ENCODE measurements at places on chromosomes 2 and 18.
A peak's percentile ranks its signal among the peaks of the same experiment; 100 is the strongest.

DNA sequence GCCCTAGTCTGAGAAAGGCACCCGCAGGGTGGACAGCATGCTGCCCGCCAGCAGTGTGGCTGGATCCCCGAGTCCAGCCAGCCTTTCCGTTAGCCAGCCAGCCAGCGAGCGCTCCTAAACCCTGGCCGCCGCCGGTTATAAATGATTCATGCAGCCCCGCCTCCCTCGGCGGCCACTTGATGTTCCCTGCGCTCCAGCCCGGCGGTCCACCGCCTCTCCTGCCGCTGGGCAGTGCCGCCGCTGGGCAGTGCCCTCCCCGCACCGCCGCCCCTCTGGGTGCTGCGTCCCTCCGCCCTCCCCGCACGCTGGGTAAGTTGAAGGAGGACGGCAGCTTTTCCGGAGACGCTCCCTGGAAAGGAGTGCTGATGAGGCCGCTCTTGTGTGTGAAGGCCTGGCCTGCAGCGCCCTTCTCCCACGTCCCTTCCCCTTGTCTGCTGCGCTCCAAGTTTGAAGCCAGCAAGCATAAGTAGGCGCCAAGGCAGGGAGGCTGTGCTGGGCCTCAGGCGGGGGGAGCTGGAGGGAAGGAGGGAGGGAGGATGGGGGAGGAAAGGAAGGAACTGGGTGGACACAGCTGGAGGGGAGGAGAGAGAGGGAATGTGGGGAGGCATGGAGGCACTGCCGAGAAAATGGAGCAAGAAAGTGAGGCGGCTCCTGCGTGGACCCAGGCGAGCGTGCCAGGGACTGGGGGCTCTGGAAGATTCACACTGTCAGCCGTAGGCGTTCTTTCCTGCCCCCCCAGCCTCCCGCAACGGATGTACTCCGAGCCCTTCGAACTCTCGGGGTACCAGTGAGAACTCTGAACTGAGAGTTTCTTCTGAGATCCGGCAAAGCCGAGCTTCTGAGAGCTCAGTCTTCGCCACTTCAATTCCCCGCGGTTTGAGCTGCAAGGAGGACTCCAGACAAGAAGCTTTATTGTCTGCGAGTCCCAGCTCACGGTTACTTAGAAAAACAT, 131.9 kb downstream of the GLI2 start:
- H3K27ac ChIP-seq: no peak overlapping the region
- peaks cover 14% of the 10 kb centered on the region for H3K27me3 ChIP-seq
- no peak overlapping the region for H3K4me3 ChIP-seq

GRCh38 chr2:241932899-241933178, 63.3 kb downstream of the RTP5 start:
- no peaks in the 10 kb centered on the region for H3K4me1 ChIP-seq
- no peak overlapping the region for H3K27ac ChIP-seq

DNA sequence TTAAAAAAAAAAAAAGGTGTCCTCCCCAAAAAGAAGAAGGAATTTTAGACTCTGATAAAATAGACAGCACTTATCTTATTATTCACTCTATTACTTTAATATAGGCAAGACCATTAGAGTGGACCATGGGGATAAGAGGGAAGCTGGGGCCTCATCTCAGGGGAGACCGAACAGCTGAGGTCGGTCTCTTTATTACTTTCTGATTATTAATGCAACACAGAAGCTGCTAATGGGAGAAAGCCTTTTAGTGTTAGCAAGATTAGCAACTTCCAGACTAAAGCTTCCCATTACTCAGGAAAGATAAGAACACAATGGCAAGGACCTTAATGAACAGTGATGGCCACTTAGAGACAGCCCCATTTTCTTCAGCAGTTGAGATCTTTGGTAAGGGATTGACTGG, 135.5 kb downstream of the TMEFF2 start:
- peaks cover 3% of the 10 kb centered on the region for H3K27me3 ChIP-seq
- H3K4me3 ChIP-seq: no peak overlapping the region
- H3K36me3 ChIP-seq: no peaks in the 10 kb centered on the region
- no peak for DNase-seq
- H3K4me1 ChIP-seq: no peaks in the 10 kb centered on the region

DNA sequence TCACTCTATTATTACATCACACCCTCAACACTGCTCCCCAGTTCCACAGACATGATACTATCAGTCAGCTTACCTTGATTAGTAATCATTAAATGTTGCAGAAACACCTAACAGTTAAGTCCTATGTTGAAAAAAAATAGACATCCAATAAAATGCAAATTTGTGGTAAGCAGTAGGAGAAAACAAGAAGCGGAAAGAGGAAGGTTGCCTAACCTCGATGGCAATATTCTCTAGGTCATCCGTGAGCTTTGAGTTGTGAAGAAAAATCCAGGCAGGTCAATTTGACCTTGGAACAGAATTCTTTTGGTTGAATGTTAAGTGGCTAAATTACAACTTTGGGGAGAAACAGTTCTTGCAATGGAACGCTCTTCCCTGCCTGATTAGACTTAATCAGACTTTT, 264.4 kb downstream of the AFF3 start:
- DNase-seq: no peak
- peaks cover 48% of the 10 kb centered on the region for H3K4me1 ChIP-seq
- H3K36me3 ChIP-seq: peaks cover 24% of the 10 kb centered on the region
- no peaks in the 10 kb centered on the region for H3K27me3 ChIP-seq

GRCh38 chr2:196589419-196589818, 50.1 kb upstream of the CCDC150 start:
- no peaks in the 10 kb centered on the region for H3K36me3 ChIP-seq
- H3K27me3 ChIP-seq: peaks cover 10% of the 10 kb centered on the region
- H3K27ac ChIP-seq: no peak overlapping the region
- DNase-seq: no peak

DNA sequence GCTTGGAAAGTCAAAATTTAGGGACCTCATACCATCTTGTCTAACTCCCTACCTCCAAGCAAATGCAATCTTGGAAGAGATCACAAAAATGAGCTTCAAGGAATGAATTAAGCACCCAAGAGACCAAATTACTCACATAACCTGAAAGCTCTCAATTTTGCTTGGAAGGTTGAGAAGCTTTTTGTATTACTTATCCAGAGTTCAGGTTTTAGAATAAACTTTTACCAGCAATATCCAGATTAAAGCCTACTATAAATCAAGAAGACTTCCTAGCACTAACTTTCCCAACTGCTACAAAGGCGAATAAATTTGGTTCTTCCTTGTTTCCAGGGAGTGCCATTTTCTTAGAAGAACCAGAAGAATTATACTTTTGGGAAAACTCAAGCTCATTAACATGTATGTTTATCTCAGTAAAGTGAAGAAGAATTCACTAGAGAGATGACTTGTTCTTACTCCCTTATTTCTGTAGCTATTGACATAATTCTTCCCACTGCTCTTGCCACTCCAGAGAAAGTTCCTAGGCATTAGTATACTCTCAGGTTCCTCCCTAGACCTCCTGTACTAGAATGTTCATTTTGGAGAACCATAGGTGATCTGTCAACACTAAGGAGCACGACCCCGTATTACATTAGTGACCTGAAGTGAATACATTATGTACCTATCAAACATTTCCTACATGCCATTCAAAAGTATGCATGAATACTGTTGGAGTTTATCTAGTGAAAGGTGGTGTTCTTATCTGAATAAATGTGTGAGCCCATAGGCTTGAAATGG, 18.0 kb upstream of the STPG4 start:
- peak overlapping the region; percentile 41 for H3K4me3 ChIP-seq
- H3K4me1 ChIP-seq: peaks cover 38% of the 10 kb centered on the region
- H3K36me3 ChIP-seq: peaks cover 8% of the 10 kb centered on the region

DNA sequence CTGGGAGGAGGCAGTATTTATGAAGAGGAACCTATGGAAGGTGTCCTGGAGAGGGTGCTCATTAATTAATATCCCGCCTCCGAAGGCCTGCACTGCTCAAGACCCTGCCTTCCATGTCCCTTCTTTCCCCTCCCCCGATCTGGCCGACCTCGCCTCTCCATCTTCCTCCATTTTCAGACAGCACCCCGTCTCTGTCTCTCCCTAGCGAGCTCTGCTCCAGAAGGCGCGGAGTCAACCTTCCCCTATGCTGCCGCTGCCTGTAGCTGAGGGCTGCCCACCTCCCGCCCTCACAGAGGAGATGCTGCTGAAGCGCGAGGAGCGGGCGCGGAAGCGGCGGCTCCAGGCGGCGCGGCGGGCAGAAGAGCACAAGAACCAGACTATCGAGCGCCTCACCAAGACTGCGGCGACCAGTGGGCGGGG, 1.1 kb upstream of the WBP1 start:
- H3K4me3 ChIP-seq: peak overlapping the region; percentile 96
- no peaks in the 10 kb centered on the region for H3K27me3 ChIP-seq
- peaks cover 5% of the 10 kb centered on the region for H3K36me3 ChIP-seq
- peaks cover 43% of the 10 kb centered on the region for H3K4me1 ChIP-seq
- H3K27ac ChIP-seq: peak overlapping the region; percentile 99

DNA sequence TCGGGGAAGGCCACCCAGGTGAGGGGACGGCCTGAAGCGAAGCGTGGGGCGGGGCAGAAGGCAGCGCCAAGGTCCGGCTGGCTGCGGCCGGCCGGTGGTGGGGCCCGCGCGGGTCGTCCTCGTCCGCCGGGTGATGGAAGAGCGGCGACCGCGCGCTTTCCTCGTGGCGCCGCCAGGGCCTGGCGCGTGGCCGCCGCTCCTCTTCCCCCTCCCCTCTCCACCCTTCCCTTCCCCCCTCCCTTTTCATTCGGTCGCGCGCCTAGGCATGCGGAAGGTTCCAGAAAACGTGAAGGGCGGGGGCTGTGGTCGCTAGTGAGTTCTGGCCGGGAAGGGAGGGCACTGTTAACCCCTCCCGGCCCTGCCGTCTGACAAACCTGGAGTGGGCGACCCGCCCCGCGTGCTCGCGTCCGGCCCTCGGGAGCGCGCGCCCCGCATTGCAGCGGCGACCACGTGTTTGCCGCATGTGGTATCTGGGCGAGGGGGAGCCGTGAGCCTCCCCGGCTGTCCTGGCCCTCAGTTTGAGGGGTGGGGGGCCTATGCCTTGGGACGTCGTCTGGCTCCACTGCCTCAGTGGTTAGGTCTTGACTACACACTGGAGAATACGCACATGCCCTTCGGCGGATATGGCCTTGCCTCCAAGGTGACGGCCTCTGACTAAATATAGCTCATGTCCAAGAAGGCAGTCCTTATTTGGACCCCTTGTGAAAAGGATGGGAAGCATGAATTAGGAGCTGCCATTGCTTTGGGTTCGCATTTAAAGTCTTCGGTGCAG, 579 bp downstream of the MAT2A start:
- peak overlapping the region; percentile 91 for H3K27ac ChIP-seq
- no peaks in the 10 kb centered on the region for H3K27me3 ChIP-seq

- no peak for DNase-seq
- H3K4me3 ChIP-seq: no peak overlapping the region
- peaks cover 49% of the 10 kb centered on the region for H3K4me1 ChIP-seq
- peak overlapping the region; percentile 20 for H3K27ac ChIP-seq
Measured at GRCh38 chr18:51038110-51038509, 8.1 kb downstream of the SMAD4 start.

DNA sequence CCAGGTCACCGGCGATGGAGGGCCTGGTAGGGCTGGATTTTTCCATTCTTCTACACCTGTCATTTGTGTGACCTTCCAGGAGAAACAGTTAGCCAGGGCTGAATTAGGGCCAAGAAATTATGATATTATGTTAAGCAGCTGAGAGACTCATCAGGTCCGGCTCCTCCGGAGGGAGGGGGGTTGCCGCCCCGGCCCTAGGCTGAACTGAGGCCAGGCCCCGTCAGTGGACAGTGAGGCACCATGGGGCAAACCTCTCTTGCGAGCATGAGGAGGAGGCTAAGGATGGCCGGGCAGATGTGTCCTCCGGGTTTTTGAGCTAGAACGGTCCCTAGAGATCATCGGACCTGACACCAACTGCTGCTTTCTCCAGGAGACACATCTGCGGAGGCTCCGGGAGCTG, 150.1 kb downstream of the SOX11 start:
- no peaks in the 10 kb centered on the region for H3K4me1 ChIP-seq
- no peak overlapping the region for H3K4me3 ChIP-seq
- H3K27ac ChIP-seq: no peak overlapping the region

DNA sequence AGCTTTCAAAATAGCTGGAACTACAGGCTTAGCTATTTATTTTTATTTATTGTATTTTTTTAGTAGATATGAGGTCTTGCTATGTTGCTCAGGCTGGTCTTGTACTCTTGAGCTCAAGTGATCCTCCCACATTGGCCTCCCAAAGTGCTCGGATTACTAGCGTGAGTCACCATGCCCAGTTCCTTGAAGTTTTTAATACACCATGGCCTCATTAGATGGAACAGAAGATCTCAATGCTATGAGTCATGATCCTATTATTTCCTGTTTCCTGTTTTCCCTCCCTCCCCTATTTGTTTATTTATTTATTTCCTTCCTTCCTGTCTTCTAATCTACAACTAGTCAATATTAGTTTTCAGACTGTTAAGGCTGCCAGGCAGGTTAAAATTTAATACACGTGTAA, 309.0 kb downstream of the CMPK2 start:
- H3K36me3 ChIP-seq: no peaks in the 10 kb centered on the region
- no peak for DNase-seq
- peaks cover 2% of the 10 kb centered on the region for H3K27me3 ChIP-seq
- no peak overlapping the region for H3K4me3 ChIP-seq
- H3K4me1 ChIP-seq: no peaks in the 10 kb centered on the region

- DNase-seq: no peak
- H3K27ac ChIP-seq: no peak overlapping the region
- no peak overlapping the region for H3K4me3 ChIP-seq
- no peaks in the 10 kb centered on the region for H3K36me3 ChIP-seq
Measured at GRCh38 chr2:155689791-155690190, 642.7 kb downstream of the NR4A2 start.

DNA sequence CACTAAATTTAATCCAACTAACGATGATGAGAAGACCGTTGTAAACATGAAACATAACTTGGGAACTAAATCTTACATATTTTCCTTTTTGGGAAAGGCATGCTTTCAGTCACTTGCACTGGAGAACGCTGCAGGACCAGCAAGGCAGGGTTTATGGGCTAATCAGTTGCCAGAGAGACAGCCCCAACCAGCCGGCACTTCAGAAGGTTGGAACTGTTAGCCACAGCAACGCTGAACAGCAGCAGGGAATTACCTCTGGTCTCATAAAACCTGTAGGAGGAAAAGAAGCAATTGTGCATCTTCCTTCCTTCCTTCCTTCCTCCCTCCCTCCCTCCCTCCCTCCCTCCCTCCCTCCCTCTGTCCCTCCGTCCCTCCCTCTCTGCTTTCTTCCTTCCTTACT, 33.9 kb upstream of the SIX2 start:
- H3K36me3 ChIP-seq: no peaks in the 10 kb centered on the region
- no peak overlapping the region for H3K27ac ChIP-seq
- peaks cover 17% of the 10 kb centered on the region for H3K27me3 ChIP-seq
- peaks cover 4% of the 10 kb centered on the region for H3K4me1 ChIP-seq
- no peak overlapping the region for H3K4me3 ChIP-seq
- DNase-seq: no peak

GRCh38 chr18:63433334-63433866, 11.1 kb upstream of the VPS4B start:
- no peaks in the 10 kb centered on the region for H3K4me1 ChIP-seq
- H3K4me3 ChIP-seq: no peak overlapping the region
- no peak for DNase-seq
- H3K36me3 ChIP-seq: no peaks in the 10 kb centered on the region
